ENCODE measurements at places on chromosomes 7 and 10. TPM values are rescaled to one million over a fixed set of nuclear protein-coding genes. Genes with fewer than 3 reads are reported as not detected.
A peak's percentile ranks its signal among the peaks of the same experiment; 100 is the strongest.

DNA sequence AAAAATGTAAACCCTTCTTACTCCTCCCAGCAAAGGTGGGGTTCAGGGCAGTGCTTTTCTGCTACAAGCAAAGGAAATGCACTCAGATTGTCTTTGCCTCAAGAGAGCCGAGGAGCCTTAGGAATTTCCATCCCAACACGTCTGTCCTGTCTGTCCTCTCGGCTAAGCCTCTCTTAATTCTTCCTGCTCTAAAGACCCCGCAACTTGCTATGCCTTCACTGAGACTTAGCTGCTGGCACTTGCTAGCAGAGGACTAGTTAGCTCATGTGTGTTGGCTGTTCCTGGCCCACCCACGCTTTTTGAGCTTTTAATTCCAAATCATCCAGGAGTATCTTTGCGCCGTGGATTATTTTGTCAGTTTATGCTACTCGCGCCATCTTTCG, 481 bp upstream of the NPM3 start:
- H3K27ac ChIP-seq: peak overlapping the region; percentile 28
- DNase-seq: no peak
- peak overlapping the region; percentile 83 for H3K4me3 ChIP-seq
- H3K36me3 ChIP-seq: peaks cover 46% of the 10 kb centered on the region
- H3K27me3 ChIP-seq: no peaks in the 10 kb centered on the region

GRCh38 chr10:10919976-10920375, 97.7 kb upstream of the CELF2 start:
- H3K4me3 ChIP-seq: no peak overlapping the region
- H3K27ac ChIP-seq: no peak overlapping the region
- no peaks in the 10 kb centered on the region for H3K27me3 ChIP-seq

Gene FLNC
- 117 TPM for total RNA-seq

Gene BAMBI
- 16.3 TPM for total RNA-seq

GRCh38 chr10:96222441-96222840, 48.9 kb downstream of the BLNK start:
- no peaks in the 10 kb centered on the region for H3K27me3 ChIP-seq
- no peak for DNase-seq
- no peak overlapping the region for H3K4me3 ChIP-seq
- no peaks in the 10 kb centered on the region for H3K4me1 ChIP-seq
- no peaks in the 10 kb centered on the region for H3K36me3 ChIP-seq

GRCh38 chr10:112967200-112967599, 17.2 kb downstream of the TCF7L2 start:
- H3K36me3 ChIP-seq: peaks cover 14% of the 10 kb centered on the region
- DNase-seq: no peak
- no peaks in the 10 kb centered on the region for H3K4me1 ChIP-seq
- H3K27ac ChIP-seq: no peak overlapping the region

- H3K4me1 ChIP-seq: no peaks in the 10 kb centered on the region
- H3K36me3 ChIP-seq: no peaks in the 10 kb centered on the region
- H3K27ac ChIP-seq: no peak overlapping the region
- H3K27me3 ChIP-seq: no peaks in the 10 kb centered on the region
These were observed 417.9 kb downstream of the AUTS2 start for GRCh38 chr7:70016044-70016770.

Gene EPC1
- total RNA-seq: 31.4 TPM

DNA sequence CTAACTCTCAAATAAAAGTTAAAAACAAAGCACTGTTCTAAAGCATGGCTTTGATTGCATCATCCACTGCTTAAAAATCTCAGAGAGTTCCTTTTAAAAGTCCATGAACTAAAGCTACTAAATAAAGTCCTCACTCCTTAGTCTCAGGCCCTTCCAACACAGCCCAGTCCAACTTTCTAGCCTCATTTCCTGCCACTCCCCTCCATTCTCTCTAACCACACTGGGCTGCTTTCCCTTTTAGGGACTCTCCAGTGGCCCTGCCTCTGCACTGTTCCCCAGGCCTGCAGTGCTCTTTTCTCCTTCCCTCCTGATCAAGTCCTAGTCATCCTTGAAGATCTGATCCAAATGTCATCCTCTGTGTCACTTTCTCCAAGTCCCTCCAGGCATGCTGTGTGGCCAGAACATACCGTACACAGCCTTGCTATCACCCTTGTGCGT, 56.9 kb upstream of the PPP1R3C start:
- no peaks in the 10 kb centered on the region for H3K36me3 ChIP-seq
- no peak overlapping the region for H3K4me3 ChIP-seq
- peak overlapping the region; percentile 74 for H3K27ac ChIP-seq
- peak; percentile 78 for DNase-seq

DNA sequence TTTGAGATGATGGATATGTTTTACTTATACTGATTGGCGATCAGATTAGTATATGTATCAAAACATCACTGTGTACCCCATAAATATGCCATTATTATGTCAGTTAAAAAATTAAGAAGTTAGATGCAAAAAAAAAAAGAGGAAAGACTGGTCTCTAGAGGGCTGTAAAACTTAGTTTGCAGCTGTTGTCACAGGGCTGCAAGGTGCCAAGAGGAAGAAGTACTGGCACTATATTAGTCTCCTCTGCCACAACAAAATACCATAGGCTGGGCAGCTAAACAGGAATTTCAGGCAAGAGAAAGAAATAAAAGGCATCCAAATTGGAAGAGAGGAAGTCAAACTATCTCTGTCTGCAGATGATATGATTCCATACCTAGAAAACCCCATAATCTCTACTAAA, 177.8 kb upstream of the PLPP4 start:
- H3K27me3 ChIP-seq: no peaks in the 10 kb centered on the region
- H3K36me3 ChIP-seq: no peaks in the 10 kb centered on the region
- no peak overlapping the region for H3K27ac ChIP-seq
- H3K4me3 ChIP-seq: no peak overlapping the region
- DNase-seq: no peak

Gene LRRC17
- 10.5 TPM for total RNA-seq
